ENCODE measurements at places on chromosomes 16 and 17.

DNA sequence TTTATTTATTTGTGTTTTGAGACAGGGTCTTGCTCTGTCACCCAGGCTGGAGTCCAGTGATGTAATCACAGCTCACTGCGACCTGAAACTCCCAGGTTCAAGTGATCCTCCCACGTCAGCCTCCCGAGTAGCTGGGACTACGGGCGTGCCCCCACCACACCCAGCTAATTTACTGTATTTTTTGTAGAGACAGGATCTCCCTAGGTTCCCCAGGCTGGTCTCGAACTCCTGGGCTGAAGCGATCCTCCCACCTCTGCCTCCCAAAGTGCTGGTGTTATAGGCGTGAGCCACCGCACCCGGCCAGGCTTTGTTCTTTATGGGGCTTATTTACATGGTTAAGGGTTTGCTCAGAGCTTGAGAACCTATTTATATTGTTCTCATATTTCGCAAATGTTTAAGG is 5.8 kb upstream of the MEIOB start:
- DNase-seq: no peak

DNA sequence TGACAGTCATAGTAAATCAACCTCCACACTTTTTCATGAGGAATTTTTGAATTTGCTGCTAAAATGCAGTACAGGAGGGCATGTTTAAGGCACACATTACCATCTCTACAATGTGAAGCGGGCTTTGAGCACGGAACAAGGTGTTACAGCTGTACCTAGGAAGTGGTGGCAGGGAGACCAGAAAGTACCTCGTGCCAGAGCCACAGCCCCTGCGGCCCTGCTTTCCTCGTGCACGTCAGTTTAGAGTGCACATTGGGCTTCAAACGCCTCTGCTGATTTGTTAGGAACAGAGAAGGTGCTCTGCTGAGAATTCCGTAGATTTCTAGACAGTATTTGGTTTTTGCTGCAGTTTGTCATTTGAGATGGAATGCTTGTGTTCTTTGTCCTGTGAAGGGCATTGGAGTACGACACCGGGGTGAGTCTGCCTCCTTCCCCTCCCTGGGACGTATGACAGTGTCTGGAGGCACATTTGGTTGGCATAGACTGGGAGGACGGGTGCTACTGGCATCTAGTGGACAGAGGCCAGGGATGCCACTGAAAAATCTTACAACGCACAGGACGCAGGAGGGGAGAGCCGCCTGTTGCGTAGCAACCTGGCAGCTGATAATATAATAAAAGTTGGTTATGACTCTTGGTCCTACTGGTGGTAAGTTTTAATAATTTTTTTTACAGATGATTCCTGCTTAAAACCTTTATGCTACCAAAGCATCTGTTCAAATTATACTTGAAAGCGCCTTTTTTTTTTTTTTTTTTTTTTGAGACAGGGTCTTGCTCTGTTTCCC is 9.1 kb downstream of the FOXK2 start:
- DNase-seq: no peak

DNA sequence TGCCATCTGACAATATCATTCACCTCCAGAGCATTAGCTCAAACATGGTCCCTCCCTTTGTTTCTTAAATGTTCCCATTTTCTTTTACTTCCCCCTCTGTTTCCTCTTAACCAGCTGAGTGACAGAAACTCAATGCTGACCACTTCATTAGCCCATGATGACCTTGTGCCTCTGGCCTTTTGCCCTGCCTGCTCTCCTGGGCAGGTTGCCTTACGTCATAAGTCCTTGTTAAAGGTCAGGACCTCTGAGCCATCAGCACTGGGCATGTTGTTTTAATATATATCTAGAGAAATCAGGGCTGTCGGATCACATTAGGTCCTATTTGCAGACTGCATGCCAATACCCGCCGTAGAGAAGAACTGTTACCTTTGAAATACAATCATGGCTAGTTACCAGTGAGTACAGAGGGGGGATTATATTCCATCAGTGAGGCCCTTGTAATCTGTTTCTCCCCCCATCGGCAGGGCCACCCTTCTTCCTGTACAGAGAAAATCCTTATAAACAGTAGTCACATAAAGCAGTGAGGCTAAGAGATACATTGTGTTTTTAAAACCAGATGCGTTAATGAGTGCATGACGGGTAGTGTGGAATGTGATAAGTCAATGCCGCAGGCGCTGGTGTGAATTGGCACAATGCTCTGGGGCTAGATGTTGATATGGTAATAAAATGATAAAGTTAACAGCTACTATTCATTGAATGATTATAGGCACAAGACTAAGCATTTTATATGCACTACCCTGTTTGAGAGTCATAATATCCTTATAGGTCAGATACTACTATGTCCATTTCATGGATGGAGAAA is 94.3 kb upstream of the ZFHX3 start:
- DNase-seq: no peak

DNA sequence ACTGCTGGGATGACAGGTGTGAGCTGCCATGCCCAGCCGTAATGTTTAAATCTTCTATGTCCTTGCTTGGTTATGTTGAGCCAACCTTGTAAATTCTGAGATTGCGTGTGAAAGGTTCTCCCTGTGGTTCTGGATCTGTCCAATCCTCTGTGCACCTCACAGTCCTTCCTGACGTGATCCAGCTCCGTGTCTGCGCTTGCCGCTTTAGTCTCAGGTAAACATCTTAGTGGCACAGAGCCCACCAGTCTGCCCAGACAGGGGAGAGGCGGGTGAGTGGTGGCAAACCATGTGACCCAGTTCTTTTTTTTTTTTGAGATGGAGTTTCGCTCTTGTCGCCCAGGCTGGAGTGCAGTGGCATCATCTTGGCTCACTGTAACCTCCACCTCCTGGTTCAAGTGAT is 13.9 kb downstream of the SLC25A10 start:
- no peak for DNase-seq

- no peak for DNase-seq
Measured at GRCh38 chr17:31595666-31596381, 204.3 kb downstream of the RAB11FIP4 start.

- no peak for DNase-seq
Measured at GRCh38 chr16:85449885-85450245, 163.3 kb upstream of the GSE1 start.

GRCh38 chr16:85089525-85089924 is 22.7 kb downstream of the CIBAR2 start:
- peak; percentile 5 for DNase-seq

DNA sequence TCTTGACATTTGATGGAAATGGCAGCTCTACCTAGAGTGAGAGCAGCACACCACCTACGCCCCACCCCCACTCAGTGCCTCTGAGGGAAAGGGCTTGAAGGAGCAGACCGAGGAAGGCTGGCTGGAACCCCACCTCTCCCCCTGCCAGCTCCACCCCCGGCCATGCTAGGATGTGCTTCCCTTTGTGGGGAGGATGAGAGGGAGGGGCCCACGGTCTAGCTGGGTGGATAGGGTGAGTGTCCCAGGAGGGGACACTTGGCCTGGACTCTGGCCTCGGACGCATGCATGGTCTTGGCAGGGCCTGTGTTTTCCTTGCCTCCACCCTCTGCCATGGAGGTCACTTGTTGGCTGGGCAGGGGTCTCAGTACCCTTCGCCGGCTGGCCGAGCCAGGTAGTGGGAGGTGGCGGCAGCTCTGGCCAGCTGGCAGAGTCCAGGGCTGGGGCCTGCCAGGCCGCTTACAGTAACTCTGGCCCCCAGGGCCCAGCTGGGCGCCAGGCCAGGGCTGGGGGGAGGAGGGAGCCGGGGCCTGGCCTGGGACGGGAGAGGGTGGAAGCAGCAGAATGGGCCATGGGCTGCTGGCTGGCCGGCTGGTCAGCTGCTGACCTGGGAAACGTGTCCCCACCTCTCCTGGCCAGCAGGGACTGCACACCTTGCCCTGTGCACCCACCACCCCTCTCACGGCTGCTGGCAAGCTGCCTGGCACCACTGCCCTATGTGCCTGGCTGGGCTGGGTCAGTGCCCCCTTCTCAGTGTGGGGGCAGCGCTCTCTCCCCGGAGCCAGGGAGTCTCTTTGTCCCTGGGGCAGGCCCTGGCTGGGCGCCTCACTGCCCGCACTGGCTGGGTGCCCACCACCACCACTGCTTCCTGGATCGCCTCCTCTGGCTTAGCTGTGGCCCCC is 23.0 kb downstream of the RARA start:
- DNase-seq: no peak

DNA sequence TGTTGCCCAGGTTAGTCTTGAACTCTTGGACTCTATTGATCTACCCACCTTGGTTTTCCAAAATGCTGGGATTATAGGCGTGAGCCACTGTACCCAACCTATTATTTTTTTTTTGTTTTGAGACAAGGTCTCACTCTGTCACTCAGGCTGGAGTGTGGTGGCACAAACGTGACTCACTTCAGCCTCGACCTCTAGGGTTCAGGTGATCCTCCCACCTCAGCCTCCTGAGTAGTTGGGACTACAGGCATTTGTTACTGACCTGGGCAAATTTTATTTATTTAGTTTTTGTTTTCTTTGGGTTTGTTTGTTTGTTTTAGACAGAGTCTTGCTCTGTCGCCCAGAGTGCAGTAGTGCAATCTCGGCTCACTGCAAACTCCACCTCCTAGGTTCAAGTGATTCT is 4.0 kb downstream of the SAT2 start:
- no peak for DNase-seq

- DNase-seq: peak; percentile 13
Measured at GRCh38 chr16:3065069-3065741, at the start of gene IL32. TSS of gene IL32 (plus strand) at chr16:3065640. CDS start at chr16:3065812, 172 bp downstream.

- DNase-seq: no peak
Measured at GRCh38 chr17:27531469-27531961, 75.3 kb downstream of the KSR1 start.

DNA sequence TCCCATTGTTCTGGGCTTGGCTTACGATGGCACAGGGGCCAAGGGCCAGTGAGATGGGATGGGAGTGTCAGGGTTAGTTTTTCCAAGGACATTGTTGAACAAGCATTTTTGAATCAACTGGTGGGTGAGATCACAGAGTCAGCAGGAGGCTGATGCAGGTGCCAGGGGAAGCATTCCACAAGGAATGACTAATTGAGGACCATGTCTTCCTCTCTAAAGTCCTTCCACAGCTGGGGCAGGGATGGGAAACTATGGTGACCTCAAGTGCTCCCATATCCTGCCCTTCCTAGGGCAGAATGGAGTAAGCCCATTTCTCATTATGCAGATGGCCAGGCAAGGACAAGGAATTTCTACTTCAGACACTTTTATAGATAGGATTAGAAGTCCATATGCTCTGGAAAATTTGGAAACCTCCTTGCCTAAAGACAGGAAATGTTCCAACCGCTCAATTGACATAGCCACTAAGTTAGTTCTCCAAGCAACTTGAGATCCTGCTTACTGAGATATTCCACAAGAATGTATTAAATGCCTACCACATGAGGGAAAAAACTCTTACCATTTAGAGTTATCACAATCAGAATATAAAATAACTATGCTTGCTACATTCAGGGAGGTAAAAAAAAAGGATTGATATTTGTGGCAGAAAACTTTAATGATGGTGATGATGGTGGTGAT is 21.2 kb upstream of the ENGASE start:
- DNase-seq: peak; percentile 74

- DNase-seq: no peak
Measured at GRCh38 chr17:75818326-75818885, 25.8 kb downstream of the UNC13D start.

DNA sequence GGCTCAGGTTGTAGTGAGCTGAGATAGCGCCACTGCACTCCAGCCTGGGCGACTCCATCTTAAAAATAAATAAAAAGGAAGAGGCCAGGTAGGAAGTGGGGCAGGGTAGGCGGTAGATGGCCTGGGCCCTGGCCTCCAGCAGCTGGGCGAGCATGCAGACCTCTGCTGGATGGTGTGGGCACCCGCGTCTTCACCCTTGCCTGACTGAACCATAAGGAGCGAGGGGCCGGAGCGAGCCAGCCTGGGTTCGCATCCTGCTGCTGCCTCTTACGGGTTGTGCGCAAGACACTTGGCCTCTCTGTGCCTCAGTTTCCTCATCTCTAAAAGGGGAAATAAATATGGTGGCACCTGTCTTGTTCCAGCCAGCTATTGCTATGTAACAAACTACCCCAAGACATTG is 146.1 kb upstream of the GSE1 start:
- no peak for DNase-seq

GRCh38 chr17:58556833-58557250 is 42.4 kb upstream of the MTMR4 start:
- no peak for DNase-seq

DNA sequence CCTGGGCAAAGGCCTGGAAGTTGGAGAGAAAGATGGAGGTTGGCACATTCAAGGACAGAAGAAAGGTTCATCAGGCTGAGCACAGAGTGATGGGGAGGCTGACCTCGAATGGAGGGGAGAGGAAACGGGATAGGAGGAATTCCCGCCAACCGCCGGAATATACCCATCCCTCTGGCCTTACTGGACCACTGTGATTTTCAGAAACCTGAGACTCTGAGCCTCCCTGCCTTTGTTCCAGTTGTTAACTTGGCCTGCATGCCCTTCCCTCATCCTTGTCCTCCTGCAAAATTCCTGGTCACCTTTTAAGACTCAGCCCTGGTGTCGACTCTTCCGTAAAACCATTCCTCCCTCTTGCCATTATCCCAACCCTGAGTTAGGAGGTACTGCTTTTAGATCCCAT is 107.6 kb downstream of the VAT1L start:
- no peak for DNase-seq
